ENCODE measurements at places on chromosomes 7 and 10. TPM values are rescaled to one million over a fixed set of nuclear protein-coding genes. Genes with fewer than 3 reads are reported as not detected.

GRCh38 chr10:4514445-4515108 lies 311.4 kb upstream of the AKR1E2 start:
- DNase-seq, result no peak

Gene HSPA14
- total RNA-seq, result 16.3 TPM

Gene LIPJ
- not detected for total RNA-seq

DNA sequence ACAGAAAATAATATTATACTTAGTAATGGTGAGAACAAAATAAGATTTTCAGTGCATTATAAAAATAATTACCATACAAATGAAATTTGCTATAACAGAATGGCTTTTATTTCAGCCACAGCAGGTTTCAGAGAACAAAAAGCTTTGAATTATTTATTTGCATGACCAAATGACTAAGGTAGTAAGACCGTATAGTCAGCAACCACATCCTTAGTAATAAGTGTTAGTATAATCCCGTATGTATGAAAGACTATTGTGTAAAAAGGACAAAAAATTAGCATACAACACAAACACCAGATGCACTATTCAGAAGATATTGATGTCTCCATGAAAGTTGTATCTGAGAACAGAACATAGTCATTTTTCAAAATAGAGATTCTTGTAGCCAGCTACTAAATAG lies 12.2 kb downstream of the PDZD8 start:
- peak; percentile 53 for DNase-seq

DNA sequence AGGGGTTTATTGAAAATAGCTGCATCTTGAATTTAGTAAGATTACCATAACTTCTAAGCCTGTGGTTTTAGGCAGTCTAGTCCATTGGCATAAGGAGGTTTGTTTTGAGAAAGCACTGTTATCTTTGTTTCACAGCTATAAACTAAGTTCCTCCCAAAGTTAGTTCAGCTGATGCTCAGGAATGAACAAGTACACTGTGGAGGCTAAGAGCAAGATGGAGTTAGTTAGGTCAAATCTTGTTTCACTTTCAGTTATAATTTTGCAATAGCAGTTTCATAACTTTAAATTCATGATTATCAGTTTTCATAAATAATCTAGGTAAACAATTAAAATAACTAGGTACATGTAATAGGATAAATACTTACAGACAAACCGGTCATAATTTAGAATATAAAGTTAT lies 15.4 kb downstream of the SEC61G start:
- no peak for DNase-seq

DNA sequence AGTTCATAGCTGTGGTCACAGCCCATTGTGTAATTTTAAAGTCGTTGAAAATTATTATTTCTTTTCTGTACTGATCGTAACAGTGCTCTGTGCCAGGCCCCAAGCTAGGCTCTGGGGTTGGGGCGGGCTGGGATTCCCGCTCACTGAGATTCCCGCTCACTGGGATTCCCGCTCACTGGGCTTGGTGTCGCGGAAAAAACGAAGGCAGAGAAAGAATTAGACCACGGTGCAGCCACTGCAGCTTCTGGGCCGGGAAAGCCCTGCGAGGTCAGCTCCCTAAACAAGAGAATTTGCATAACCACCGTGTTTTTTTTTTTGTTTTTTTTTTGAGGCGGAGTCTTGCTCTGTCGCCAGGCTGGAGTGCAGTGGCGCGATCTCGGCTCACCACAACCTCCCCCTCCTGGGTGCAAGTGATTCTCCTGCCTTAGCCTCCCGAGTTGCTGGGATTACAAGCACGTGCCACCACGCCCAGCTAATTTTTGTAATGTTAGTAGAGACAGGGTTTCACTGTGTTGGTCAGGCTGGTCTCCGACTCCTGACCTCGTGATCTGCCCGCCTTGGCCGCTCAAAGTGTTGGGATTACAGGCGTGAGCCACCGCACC lies 31.2 kb downstream of the FOXK1 start:
- DNase-seq, result no peak

Gene CYP2C18
- 0.04 TPM for total RNA-seq

DNA sequence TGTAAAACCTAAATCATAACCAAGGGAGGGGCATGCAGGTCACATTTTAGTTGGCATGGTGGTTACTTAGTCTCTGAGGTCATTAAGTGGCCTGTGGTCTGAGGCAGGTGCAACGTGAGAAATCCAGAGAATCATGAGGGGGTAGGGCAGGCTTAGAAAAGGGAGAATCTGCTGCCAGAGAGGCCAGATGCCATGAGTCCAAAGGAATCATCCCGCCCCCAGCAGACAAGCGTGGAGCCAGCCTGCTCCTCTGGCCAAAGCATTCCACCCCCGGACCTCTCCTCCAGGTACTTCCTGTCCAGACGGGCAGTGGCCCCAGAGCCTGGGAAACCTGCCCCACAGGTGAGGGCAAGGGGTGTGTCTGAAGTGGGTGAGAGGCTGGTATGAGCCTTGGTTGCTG lies 196.4 kb upstream of the ZNF32 start:
- no peak for DNase-seq

DNA sequence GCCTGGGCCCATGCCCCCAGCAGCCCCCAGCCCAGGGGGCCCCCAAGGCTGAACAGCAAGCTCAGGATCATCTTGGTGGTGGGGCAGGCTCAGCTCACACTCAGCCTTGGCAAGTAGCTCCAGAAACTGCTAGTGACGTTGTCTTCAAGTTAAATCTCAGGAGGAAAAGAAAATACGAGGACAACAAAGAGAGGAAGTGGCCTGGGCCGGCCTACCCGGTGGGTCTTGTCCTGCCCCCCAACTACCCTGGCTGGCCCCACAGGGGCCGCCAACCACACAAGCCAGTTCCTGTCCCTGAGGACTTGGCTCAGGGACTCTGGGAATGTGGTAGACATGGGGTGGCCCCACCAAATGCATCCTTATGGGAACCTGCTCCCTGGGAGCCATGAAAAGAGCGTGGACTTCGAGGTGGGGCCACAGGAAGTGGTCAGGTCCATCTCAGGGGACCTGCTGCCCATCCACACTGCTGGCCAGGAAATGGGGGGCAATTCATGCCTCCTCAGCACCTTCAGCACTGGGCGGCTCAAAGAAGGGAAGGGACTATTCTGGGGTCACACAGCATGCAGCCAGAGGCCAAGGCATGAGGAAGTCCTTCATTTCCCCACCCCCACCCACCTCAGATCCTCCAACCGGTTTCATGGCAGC lies at the start of gene MMRN2:
TSS of gene MMRN2 (minus strand) at position 145 of the 645 bp plus-strand sequence. CDS start at position 71, 74 bp downstream.
- DNase-seq, result no peak

GRCh38 chr7:125355899-125356298 lies 426.3 kb upstream of the POT1 start:
- peak; percentile 64 for DNase-seq

Gene CYP3A7
- not detected for total RNA-seq

Gene SEMA3D
- total RNA-seq, result 35.3 TPM

Gene ZNF736
- 5.0 TPM for total RNA-seq

DNA sequence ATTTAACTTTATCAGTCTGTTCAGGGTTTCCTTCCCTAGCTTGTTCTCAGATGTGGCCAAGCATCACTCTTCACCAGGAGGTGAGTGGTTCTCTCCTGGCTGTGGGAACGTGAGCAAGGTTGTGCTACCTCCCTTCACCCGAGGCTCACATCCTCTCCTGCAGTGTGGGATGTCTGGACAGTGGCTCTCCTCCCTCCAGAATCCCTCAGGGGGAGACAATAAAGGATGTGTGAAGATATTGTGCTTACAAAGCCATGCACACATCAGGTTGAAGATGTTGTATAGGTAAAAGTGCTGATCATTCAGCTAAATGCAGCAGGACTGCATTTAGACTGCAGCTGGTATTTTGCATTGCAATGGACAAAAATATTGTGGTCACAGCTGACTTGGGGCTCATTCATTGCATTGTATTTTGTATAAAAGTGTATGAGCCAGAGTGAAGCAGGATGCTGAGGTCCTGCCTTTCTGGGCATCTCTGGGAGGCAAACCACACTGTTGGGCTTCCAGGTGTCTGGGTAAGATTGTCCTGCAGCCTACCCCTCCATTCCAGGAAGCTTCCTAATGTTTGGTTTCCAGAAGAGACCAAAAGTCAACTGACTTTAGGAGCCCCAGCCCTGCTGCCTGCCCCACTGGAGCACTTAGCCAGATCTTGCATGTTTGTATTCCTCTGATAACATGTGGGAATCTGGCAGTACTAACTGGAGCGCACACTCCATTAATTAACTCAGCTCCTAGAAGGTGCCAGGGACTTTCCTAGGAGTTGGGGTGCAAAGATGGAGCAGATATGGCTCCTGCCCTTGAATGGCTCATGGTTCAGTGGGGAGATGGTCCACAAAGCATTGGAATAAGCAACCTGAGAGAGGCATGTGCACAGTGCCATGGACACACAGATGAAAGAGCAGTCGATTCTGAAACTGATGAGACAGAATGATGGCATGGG lies 292.5 kb upstream of the ZNF32 start:
- no peak for DNase-seq

Gene FAM25A
- total RNA-seq, result not detected

GRCh38 chr7:122217125-122217524 lies 73.1 kb upstream of the AASS start:
- DNase-seq, result peak; percentile 42

- DNase-seq, result no peak
Measured at GRCh38 chr10:106612381-106612780, 552.1 kb downstream of the SORCS1 start.

DNA sequence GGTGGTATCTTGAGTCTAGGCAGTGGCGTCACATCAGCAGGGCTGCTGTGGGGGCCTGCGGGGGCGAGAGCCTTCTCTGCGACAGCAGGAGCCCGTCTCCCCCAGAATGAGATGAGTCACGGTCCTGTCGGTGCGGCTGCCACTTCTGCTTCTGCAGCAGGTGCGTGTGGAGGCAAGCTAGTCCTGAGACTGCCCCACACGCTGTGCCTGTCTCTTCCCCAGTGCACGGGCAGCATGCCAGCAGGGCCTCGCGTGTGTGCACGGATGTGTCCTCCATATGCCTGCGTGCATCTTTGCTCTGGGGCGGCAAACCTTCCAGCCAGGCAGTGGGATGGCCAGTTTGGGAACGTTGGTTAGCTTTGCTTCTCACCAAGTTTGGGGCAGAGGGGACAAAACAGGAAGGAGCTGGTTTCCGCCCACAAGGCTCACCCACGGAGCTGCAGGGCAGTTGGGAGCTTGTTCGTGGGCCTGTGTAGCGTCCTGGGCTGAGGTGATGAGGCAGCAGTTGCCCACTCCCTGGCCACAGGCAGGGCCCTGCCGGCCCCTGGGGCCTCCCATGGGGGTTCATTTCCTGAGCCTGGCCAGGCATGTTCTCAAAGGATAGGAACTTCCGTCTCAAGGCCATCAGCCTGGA lies 60.8 kb upstream of the PPIF start:
- no peak for DNase-seq

Gene MET
- 67.7 TPM for total RNA-seq

DNA sequence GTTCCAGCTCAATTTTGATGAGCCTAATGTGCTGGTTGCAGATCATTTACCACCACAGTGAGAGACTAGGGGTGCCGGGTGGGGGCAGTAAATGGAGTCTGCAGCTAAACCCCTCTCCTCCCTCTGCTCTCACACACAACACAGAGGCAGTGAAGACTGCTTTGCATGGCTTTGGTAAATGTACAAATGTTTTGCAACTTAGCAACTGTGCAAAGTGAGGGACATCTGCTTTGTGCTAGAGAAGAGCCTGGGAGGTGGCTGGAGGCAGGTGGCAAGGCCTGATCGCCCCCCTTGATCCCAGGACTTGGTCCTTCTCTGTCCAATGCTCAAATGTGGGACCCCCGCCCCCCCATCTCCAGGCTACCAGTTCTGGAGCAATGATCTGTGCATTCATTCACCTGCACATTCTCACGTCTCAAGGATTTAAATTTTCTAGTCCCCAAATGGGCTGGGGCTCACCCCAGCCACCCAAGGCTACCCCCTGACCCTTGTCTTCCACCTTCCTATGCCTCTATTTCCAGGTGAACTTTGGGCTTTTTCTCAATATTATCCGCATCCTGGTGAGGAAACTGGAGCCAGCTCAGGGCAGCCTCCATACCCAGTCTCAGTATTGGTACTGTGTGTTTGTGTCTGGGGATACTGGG lies 11.6 kb downstream of the GHRHR start:
- no peak for DNase-seq

Gene CDH23
- 0.37 TPM for total RNA-seq

- DNase-seq, result no peak
Measured at GRCh38 chr10:34633374-34633773, 181.7 kb downstream of the PARD3 start.

GRCh38 chr7:33757563-33758165 lies 147.7 kb upstream of the BMPER start:
- peak; percentile 45 for DNase-seq

Gene RBM20
- total RNA-seq, result 4.6 TPM

Gene WNT8B
- total RNA-seq, result not detected

DNA sequence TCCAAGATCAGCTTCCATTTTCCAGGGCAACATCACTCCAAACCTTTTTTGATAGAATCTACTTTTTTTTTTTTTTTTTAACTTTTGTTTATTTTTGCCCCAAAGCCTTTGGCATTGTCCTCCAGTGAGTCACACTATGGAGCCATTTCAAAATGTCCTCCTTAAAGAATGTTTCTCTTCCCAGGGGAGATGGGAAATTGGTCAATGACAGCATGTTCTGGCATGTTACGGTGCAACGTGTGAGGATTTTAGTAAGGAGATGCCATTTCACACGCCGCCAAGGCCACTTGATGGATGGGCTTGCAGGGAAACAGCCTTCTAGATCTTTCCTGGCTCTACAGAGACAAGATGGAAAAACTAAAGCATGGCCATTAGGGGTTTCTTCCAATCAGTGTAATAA lies 30.7 kb upstream of the TRIL start:
- peak; percentile 96 for DNase-seq

DNA sequence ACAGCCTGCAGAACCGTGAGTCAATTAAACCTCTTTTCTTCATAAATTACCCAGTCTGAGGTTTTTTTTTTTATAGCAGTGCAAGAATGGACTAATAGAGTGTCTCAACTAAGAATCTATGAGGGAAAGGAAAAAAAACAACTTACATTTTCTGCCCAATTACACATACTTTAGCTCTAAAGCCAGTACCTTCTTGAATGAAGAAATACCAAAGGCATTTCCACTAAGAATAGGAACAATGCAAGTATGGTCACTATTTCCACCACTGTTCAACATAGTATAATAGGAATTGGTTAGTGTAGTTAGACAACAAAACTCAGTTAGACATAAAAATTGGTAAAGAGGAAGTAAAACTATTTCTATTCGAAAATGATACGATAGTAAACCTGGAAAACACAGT lies 37.6 kb downstream of the MICU1 start:
- no peak for DNase-seq

GRCh38 chr7:2757361-2757903 lies 69.4 kb downstream of the AMZ1 start:
- peak; percentile 96 for DNase-seq

GRCh38 chr10:114188001-114188400 lies 8.8 kb downstream of the TDRD1 start:
- no peak for DNase-seq

Gene PRSS58
- total RNA-seq, result not detected

Measured in H4 (cell line).